DND-41 (cell line): ENCODE measurements at places on chromosomes 5 and 9.

DNA sequence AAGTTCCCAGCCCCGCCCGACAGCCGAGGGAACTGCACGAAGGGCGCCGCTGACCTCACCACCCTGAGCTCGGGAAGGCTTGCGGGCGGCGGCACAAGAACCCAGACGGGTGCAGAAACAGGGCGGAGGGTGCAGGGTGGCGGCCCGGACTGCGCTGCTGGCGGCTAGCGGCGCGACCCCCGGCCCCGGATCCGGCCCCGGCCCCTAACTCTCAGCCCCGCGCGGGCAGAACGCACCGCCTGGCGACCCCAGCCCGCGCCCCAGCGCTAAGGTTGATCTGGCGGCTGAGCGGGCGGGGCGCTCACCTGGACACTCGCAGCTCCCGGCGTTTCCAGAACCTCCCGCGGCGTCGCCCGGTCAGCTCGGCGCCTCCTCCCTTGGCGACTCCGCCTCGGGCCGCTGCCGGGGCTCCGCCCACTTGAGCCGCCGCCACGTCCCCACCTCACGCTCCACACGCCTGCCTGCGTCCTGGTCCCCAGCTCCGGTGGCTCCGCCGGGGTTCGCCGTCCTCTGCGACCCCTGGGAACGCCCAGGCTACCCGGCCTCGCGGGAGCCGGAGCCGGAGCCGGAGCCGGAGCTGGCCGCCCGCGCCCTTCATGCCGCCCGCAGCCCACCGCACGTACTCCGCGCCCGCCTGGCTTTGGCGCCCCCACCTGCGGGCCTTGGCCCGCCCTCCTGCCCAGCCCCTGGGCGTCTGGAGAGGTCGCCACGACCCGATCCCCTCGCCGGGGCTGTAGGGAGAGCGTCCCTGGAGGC, at the start of gene P4HA2:
Gene P4HA2, minus strand, starts transcription at position 369 of the 756 bp plus-strand sequence. CDS start 9,227 bp downstream, outside the sequence.
- DNase-seq = no peak

GRCh38 chr5:170270293-170271069, 27.1 kb downstream of the LCP2 start:
- no peak for DNase-seq

- DNase-seq = no peak
These were observed 5.6 kb downstream of the WNK2 start for GRCh38 chr9:93189369-93190132.

GRCh38 chr5:134127376-134127861, 12.9 kb downstream of the TCF7 start:
- no peak for DNase-seq

- DNase-seq = no peak
These were observed 90.6 kb downstream of the ANXA2R start for GRCh38 chr5:42949348-42950115.

DNA sequence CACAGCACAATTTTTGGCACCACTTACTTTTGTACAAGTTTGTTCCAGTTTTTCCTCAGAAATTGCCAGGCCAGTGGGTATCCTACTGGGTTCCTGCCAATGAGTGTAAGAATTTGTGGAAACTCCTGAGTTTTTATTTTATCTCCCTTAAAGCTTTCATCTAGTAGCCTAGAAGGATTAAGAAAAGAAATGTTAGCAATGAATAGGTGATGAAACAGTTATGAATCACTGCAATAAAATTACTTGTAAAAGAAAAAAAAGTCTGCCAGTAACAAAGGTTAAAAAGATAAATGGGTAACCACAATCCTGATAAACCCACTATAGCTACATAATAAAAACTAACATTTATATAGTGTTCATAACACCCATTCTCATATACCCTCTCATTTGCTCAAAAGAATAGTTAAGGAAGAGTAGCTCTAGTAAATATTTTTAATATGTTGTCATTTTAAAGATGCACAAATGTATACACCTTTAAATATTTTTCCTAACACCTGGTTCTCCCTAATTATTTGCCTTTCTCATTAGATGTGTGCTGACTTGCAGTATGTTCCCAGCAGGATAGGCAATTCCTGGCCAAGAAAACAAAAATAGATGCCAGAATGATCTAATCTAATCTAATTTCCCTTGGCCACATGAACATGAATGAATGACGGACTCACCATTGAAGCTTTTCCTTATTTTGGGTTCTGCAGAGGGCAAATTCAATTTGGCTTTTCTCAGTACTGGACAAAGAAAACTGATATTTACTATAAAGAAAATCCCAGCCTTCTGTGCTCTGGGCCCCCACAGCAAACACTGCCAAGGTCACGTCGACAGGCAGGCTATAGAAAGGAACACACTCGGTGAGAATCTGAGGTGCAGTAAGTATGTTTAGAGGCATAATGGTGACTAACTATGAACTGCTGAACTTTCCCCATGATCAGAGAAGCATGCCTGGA, 26.4 kb downstream of the ERAP1 start:
- no peak for DNase-seq

GRCh38 chr9:20353524-20353923, 268.8 kb downstream of the MLLT3 start:
- no peak for DNase-seq

DNA sequence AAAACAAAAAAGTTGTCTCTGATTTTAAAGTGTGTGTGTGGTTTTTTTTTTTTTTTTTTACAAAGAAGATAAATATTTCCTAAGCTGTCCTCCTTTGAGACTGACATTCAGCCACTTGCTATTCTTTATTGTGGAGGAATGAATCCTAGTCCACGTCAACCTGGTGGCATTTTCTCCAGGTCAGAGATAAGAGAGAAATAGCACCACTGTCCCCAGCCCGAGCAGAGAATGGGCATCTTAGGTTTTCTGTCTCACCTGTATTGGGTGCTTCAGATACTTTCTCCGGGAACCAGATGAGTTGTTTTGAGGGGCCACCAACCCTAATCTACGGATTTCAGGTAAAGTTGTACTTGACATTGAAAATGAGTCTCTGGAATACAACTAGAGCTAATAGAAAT, 1.4 kb downstream of the ITGA2 start:
- DNase-seq = no peak

DNA sequence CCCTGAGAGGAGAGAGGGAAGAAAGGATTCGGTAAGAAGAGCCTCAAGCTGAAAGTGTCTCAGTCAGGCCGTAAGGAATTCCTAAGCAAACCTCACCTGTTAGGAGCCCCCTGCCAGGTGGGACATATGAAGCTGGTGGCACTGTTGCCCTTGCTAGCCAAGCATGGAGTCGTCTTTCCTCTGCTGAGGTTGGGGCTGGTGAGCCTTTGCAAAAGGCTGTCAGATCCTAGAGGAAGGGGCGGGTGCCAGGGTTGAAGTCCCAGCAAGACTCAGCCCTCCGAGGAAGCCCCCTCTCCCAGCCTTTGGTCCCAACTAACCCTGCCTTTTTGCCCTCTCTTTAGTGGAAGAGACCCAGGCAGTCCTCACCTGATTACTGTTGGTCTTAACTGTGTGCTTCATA, 5.5 kb upstream of the SMIM32 start:
- no peak for DNase-seq

DNA sequence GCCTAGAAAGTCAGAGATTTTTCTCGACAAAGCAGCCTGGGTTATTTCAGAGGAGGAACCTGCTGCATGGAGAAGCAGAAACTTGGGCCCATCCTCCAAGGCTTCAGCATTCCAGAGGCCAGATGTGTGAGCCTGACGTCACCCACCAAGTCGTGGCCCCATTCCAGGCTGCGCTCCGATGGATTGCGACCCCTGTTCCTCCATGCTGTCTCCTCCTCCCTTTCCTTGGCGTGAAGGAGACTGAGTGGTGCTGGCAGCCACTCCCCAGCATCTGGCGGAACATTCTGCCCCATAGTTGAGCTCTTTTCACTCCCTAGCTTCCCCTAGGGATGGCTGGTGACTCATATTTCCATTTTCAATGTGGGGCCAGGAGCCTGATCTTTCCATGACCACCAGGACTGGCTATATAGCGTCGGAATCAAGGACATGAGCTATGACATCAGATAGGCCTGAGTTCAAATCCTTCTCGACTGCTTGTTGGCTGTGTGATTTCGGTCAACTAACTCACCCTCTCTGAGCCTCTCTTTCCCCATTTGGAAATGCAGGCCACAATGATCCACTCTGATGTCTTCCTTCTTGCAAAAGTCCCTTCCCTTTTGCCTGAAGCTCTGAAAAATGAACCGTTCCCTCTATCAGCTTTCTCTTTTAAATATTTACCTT, 24.5 kb upstream of the DUSP1 start:
- DNase-seq = no peak

GRCh38 chr5:56450766-56451165, 217.6 kb upstream of the ANKRD55 start:
- no peak for DNase-seq

GRCh38 chr9:89168901-89169813, 9.5 kb downstream of the SHC3 start:
- DNase-seq = no peak

DNA sequence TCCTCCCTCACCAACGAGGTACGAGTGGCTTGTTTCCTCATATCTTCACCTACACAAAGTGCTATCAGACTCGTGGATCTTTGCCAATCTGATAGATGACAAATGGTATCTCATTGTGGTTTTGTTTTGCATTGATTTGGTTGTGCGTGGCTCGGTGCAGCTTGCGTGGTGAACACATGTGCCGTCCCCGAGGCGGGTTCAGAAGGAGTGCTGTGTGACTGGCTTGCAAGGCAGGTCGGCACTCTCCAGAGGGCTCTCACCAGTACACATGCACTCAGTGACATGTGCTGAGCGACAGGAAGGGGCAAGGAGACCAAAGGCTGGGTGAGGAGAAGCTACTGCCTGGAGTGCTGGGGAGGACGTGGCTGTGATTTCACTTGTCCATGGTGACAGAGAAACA, 95.3 kb upstream of the PITX1 start:
- DNase-seq = no peak

DNA sequence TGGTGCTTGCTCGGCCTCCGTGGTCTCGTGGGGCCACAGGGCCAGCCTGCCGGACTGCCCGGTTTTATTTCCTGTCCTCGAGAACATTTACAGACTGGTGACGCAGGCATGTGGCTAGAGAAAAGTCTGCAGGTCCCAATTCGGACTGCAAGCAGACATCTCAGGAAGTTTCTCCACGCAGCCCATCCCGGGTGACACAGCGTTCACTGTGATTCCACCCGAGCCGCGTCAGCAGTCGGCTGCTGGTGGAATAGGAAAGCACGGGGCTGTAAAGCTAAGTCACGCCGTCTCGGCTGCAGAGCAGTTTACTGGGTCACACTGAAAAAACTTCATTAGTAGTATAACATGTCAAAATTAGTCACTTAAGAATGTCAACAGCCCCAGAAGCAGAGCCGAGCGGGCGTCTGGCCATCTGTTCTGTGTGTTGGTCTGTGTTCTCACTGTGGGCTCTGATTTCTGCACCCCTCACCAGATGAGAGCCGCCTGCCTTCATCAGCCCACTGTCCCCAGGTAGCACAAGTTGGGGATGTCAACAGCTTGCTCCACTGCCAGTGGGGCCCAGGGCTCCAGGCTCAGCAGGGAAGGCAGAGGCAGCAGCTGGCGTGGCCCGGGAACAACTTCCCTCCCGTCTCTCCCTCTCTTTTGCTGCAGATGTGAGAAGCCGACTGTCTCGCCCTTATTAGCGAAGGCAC, 363.7 kb downstream of the IRX2 start:
- DNase-seq = no peak

GRCh38 chr9:100720922-100721321, 143.0 kb downstream of the CAVIN4 start:
- no peak for DNase-seq

- no peak for DNase-seq
These were observed 42.7 kb upstream of the IL17B start for GRCh38 chr5:149421834-149422233.

GRCh38 chr5:92704590-92704989, 876.4 kb downstream of the NR2F1-AS1 start:
- no peak for DNase-seq

DNA sequence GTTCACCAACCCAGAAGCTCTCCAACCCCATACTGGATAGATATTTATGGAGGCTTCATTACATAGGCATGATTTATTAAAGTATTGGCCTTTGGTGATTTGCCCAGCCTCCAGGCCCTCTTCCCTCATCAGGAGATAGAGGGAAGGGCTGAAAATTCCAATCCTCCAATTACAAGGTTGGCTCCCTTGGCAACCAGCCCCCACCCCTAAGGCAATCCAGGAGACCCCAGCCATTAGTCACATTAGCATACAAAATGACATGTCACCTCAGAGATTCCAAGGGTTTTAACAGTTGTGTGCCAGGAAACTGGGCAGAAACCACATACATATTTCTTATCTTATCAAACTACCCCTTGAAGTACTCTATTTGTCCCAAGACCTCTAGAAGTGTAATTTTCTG, 210.0 kb downstream of the HINT1 start:
- DNase-seq = no peak

- no peak for DNase-seq
These were observed 220.7 kb upstream of the IL12B start for GRCh38 chr5:159550951-159551350.

- no peak for DNase-seq
These were observed 8.3 kb downstream of the ATOX1 start for GRCh38 chr5:151750121-151750520.

DNA sequence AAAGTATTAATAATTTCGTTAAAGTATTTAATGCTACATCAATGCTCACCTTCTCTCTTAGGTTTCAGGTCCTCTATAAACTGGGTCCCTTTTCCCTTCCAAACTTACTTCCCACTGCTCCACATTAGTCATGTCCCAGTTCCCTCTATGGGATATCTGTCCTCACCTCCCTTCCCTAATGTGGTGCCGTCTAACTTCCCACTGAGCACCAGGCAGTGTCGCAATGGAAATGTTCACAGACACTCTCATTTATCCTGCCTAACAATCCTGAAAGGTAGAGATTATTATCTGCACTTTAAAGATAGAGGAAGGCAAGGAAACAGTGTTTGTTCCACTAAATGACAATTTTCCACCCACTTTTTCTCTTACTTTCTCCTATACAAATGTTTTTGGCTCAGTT, 329.7 kb downstream of the CWC27 start:
- no peak for DNase-seq

DNA sequence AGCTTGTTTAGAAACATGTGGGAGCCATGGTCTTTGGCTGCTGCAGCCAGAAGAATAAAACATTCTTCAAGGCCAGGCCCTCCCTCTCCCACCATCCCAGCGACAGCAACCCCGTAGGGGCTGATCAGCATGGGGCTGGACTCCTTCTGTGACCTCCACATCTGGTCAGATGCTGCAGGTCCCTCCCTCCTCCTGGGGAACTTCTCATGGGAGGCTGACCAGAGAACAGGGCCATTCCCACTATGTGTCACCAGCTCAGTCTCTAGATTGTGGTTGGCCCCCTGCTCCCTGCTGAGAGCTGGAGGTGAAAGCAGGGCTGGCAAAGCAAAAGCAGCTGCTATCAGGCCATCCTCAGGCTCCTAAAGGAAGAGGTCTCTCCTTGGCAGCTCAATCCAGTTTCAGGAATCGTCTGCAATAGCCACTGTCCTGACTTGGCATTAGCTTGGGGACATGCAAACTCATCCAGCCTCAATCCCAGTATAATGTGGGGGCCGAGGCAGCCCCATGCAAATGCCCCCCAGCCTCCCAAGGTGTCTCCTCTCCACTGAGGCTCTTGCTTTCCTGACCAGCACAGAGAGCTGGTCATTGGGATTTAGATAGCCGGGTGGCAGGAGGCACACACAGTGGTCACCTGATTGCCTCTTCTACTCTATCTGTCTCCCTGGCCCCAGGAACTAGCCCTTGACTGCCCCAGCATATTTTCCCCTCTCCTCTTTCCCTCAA, 81.5 kb downstream of the NRG2 start:
- no peak for DNase-seq
